ENCODE measurements at places on chromosomes 1 and 21. TPM values are rescaled to one million over a fixed set of nuclear protein-coding genes. Genes with fewer than 3 reads are reported as not detected.
A peak's percentile ranks its signal among the peaks of the same experiment; 100 is the strongest.

Gene ZNF593OS
- total RNA-seq = not detected

Gene CLCNKA
- 7.8 TPM for total RNA-seq

Gene HOOK1
- 55.4 TPM for total RNA-seq

DNA sequence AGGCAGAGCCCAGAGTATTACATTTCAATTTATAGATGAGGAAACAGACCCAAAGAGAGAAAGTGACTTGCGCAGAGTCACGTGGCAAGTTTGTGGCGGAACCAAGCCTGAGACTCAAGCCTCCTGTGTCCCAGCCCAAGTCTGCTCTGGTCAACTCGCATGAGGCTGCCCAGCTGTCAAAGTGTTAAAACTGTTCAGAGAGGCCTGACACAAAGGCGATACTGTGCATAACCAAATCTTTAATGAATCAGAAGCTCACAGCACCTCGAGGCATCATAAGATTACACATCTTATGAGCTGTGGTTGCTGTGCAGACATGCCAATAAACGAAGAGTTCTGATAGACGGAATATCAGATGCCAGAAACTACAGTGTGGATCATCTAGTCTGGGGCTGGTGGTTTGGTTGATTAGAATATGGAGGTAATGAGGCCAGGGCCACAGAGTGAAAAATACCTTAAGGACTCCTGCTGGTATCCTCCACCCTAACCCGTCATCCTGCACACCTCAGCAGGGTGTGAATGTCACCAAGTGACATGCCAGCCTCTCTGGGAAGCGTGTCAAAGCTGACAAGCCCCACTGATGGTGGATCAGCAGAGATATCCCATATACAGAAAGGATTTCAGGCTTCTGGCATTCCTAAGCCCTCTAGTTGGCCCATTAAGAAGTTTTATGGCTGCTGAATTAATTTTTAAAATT, 42.2 kb downstream of the TNNT2 start:
- H3K36me3 ChIP-seq = no peaks in the 10 kb centered on the region
- DNase-seq = no peak
- no peaks in the 10 kb centered on the region for H3K27me3 ChIP-seq
- H3K4me3 ChIP-seq = no peak overlapping the region

DNA sequence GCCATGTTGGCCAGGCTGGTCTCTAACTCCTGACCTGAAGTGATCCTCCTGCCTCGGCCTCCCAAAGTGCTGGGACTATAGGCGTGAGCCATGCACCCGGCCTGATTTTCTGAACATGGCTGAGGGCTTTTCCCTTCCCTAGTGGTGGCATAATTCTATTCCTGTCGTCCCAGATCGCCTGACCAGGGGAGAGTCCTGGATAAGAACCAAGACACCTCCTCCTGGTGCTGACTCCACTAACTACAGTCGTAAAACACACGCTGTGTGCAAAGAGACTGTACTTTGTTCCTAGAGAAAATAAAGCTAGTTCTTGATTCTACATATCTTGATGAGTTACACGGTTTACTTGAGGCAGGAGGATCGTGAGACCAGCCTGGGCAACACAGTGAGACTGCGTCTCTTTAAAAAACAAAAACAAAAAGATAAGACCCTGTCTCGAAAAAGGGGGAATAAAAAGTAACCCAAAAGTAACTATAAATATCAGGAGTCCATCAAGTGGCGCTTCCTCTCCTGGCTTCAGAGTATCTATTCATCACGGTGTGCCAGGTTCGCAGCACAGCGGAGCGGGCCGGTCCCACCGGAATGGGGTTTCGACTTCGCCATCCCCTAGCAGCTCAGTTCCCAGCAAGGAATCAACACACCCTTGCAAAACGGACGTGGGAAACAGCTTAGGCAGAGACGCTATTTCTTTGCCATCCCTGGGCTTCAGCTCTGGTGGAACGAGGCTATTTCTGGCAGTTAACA, 973 bp downstream of the SDF4 start:
- H3K27me3 ChIP-seq = no peaks in the 10 kb centered on the region
- peaks cover 12% of the 10 kb centered on the region for H3K4me1 ChIP-seq
- peak overlapping the region; percentile 69 for H3K27ac ChIP-seq

DNA sequence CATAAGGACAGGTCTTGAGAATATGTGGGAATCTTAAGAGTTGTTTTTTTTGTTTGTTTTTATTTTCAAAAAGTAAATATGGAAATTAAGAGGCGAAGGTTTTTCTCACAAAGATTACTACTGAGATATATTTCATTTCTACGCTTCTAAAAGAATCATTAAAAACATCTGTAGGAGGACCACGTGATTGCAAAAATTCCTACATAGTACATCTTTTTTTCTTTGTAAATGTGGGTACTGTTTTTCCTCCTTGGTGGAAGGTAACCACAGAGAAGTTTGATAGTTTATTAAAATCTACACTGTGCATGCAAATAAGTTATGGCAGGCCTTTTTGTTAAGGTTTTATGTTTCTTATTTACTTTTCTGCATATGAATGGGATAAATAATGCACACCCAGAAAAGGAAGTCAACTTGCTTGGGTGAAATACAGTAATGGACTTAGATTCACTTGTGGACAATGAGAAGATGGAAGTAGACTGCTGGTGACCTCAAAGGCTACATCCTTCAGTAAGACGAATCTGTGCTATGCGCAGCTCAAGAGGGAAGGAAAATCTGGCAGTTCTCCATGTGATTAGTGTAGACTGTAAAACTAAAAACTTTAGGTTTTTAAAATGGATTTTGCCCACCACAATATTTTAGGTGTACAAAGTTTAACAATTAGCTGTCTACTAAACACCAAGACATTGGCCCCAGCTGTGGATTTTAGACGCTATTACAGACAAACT, 2.0 kb downstream of the AK5 start:
- peaks cover 5% of the 10 kb centered on the region for H3K27me3 ChIP-seq
- no peak overlapping the region for H3K27ac ChIP-seq
- no peak overlapping the region for H3K4me3 ChIP-seq
- DNase-seq = no peak
- H3K36me3 ChIP-seq = no peaks in the 10 kb centered on the region

DNA sequence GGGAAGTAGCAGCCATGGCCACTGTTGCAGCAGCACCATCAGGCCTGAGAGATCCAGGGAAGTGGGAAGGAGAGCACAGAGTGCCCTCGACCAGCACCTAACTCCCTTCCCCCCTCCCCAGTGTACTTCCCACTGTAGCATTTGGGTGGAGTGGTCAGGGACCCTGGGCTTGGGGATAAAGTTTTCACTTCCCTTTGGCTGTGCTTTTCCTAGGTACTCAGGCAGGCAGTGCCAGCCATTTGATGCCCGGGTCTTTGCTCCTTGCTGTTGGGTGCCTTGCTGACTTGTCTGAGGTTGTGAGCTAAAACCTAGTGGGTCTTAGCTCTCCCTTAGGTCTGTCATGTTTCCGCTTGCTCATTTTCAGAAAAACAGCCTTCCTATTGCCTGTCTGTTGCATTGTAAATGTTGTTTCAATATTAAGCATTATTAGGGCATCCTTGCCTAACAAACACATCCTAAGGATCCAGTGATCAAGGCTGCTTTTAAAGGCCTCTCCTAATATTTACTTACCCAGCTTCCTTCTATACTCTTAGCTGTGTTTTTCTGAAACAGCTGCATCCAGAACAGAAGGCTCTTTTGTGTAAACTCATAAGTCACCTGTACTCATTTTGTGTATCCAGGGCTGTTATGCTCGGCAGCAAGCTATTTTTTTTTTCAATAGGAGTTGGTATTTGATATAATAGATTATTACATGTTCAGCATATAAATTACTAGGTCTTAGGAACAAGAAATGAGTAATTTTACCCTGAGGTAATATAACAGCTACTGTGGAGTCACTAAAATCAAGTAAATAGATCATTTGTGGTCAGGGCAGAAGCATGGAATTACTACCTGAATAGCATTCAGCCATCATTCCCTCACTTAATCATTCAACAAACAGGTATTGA, 418.6 kb upstream of the PROX1 start:
- no peaks in the 10 kb centered on the region for H3K4me1 ChIP-seq
- H3K36me3 ChIP-seq = no peaks in the 10 kb centered on the region
- no peak overlapping the region for H3K27ac ChIP-seq
- H3K4me3 ChIP-seq = no peak overlapping the region
- no peak for DNase-seq
- H3K27me3 ChIP-seq = no peaks in the 10 kb centered on the region

DNA sequence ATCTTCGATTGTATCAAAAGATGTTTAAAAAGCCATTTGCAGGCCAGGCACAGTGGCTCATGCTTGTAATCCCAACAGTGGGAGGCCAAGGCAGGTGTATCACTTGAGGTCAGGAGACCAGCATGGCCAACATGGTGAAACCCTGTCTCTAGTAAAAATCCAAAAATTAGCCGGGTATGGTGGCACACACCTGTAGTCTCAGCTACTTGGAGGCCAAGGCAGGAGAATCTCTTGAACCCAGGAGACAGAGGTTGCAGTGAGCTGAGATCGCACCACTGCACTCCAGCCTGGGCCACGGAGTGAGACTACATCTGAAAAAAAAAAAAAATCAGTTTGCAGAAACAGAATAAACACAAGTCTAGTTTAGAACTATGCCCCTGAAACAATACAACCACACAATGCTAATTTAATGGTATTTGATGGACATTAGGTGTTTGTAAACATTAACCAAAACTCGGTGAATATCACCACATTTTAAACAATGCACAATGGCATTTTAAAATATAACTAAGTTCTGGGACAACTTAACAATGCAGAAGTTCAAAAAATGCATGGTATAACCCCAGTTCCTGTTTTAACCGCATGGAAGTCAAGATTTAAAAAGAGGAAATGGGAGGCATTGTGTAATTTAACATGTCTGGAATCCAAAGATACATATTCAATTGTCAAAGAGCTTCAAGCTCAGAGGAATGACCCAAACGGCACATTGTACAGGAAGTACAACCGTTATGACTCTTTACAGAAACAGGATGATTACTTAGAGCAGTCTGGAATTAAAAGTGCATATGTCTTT, 7.1 kb upstream of the PTTG1IP start:
- H3K27me3 ChIP-seq = no peaks in the 10 kb centered on the region
- no peak overlapping the region for H3K4me3 ChIP-seq
- no peaks in the 10 kb centered on the region for H3K36me3 ChIP-seq
- H3K4me1 ChIP-seq = peaks cover 10% of the 10 kb centered on the region
- no peak for DNase-seq
